IMR-90 (cell line): ENCODE measurements at places on chromosomes 7 and 10. TPM values are rescaled to one million over a fixed set of nuclear protein-coding genes. Genes with fewer than 3 reads are reported as not detected.

GRCh38 chr7:118184565-118184940 lies 589 bp downstream of the LSM8 start:
- peaks cover 5% of the 10 kb centered on the region for H3K36me3 ChIP-seq
- no peak for DNase-seq
- peak overlapping the region; percentile 76 for H3K4me3 ChIP-seq
- H3K27me3 ChIP-seq, result no peaks in the 10 kb centered on the region
- H3K4me1 ChIP-seq, result no peaks in the 10 kb centered on the region

The FFAR4 gene
- not detected in 2 replicates for polyA plus RNA-seq

The TUBB8 gene
- 0.04 and 0.07 TPM in 2 replicates for polyA plus RNA-seq

DNA sequence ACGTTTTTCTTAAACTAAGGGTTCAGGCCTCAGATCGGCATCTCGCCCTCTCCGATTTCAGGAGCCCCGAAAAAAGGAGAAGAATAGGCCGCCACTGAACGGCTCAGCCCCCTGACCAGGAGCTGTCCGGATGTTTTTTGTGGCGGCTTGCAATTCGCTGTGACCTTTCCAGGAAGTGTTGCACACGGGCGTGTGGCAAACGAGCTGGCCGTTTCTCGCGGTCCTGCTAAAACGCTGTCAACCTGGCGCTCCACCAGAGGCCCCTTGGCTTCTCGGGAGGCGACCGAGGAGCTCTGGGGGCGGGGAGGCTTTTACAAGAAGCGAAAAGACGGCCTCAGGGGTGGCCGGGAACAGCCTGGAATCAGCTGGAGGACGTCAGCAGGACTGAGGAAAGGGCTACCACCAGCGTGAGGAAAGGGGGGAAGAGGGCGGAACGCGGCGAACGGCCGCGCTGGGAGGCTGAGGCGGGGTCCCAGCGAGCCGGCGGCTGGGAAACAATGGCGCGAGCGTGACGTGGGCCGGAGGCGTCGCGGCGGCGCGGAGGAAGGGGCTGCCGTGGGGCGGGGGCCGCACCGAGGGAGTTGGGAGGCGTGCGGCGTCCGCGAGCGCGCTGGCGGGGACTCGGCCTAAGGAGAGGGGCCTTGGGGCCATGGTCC lies 493 bp downstream of the NT5C2 start:
- peak; percentile 75 for DNase-seq
- H3K27me3 ChIP-seq, result no peaks in the 10 kb centered on the region
- H3K4me1 ChIP-seq, result peaks cover 16% of the 10 kb centered on the region
- H3K4me3 ChIP-seq, result peak overlapping the region; percentile 92
- peak overlapping the region; percentile 98 for H3K27ac ChIP-seq
- H3K36me3 ChIP-seq, result no peaks in the 10 kb centered on the region
